ENCODE measurements at places on chromosomes 12 and 14.

DNA sequence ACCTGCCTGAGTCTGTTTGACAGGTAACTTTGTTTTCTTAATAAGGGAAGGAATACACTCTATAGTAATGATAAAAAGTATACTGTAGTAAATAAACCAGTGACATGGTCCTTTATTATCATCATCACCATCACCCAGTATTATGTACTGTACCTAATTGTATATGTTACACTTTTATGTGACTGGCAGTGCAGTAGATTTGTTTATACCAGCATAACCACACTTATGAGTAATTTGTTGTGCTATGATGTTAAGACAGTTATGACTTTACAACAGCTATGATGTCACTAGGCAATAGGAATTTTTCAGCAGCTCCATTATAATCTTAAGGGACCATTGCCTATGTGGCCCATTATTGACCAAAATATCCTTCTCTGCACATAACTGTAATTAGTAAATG, 155.0 kb downstream of the NUBPL start:
- DNase-seq, result peak; percentile 27

- no peak for DNase-seq
These were observed 629 bp downstream of the FAM181A start for GRCh38 chr14:93927800-93928145.

DNA sequence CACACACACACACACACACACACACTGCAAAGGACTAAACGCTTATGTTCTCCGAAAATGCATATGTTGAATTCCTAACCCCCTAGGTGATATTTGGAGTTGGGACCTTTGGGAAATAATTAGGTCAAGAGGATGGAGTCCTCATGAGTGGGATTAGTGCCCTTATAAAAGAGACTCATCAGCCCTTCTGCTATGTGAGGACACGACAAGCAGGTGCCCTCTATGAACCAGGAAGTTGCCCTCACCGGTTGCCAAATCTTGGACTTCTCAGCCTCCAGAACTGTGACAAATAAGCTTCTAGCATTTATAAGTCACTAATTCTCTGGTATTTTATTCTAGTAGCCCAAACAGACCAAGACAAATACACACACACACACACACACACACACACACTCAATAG, 20.7 kb upstream of the TCP11L2 start:
- no peak for DNase-seq

DNA sequence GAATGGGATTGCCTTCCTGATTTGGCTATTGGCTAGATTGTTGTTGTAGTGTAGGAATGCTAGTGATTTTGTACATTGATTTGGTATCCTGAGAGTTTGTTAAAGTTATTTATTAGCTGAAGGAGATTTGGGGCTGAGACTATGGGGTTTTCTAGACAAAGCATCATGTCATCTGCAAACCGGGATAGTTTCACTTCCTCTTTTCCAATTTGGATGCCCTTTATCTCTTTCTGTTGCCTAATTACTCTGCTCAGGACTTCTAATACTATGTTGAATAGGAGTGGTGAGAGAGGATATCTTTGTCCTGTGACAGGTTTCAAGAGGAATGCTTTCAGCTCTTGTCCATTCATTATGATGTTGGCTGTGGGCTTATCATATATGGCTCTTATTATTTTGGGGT, 265.7 kb upstream of the MGAT4C start:
- DNase-seq, result no peak

DNA sequence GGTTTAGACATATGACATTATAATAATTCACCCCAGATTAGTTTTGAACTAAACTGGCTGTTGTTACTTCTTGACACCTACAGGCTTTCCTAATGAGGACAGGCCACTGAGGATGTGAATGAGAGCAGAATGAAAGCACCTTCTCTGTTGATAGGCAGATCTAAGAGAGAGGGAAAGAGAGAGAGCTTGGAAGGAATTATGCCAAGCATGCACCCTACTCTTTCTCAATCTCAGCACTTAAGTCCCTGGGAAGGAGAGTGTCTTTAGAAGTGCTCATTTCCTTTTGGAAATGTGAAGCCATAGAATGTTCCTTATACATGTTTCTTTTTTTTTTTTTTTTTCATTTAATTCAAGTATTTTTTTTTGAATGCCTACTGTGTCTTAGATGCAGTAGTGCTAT, 49.0 kb downstream of the TBC1D15 start:
- peak; percentile 32 for DNase-seq

- DNase-seq, result peak; percentile 77
These were observed 1772.0 kb upstream of the FLRT2 start for GRCh38 chr14:83757916-83758315.

DNA sequence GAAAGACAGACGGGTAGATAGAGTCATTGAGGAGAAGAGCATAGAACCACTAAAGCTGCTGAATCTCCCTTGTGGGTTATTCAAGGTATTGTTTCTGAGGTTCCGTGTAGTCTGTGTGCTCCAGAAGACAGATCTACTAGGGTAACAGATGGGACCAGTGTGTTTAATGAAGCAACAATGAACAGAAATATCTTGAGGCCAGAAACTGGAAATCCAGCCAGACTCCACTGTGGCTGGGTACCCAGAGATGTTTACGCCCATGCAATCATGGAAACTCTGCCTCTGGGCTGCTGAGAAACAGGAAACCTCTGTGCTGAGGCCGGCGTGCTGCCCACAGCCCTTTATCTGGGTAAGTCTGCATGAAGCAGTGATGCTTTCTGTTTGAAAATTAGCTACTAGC, 8.3 kb downstream of the PROX2 start:
- peak; percentile 31 for DNase-seq

DNA sequence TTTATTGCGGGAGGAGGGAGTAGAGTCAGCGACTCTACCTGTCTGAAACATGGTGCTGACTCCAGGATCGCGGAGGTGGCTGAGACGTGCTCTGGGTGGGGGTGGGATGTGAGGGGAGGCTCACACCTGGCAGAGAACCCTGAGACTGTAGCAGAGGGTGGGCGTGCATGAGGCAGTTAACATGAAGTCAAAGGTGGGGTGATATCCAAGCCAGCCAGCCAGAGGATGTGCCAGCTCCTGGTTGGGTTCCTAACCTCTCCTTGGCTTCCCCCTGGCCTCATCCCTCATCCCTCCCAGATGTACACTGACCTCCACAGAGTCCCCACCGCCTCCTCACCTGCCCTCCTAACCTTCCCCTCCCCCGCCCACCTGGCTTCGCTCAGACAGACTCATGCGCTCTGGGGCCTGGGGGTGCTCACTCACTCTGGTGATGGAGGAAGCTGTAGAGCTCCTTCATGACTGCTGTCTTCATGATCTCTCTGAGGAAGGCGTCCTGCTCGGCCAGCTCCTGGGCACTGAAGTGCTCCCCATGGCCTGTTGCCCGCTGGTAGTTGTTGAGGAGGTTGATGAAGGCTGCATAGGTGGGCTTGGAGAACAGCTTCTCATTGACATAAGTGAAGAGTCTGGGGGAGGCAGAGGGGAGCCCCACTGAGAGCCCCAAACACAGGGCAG, 9.3 kb downstream of the ENDOU start:
- DNase-seq, result no peak

GRCh38 chr12:112463478-112463877, 44.7 kb downstream of the PTPN11 start:
- DNase-seq, result no peak

- no peak for DNase-seq
These were observed at the start of gene HOXC4 for GRCh38 chr12:54053751-54054741. Gene HOXC4, plus strand, starts transcription at chr12:54053835. Its CDS starts 88 bp downstream, at chr12:54053923.

DNA sequence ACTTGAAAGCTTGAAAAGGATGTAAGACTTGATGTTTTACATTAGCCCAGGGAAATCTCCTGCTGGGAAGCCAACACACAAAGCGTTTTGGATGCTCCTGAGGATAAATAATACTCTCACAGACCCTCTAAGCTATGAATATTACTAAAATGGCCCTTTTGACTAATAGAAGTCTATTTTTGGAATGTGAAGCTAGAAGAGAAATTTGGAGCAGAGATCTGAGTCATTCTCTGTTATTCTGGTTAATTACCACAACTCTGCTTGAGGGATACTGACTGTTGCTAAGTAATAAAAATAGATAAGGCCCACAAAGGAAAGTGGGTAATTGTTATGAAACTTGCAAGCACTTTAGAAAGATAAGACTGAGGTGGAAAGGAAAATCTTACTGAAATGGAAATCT, 346.2 kb upstream of the STXBP6 start:
- peak; percentile 11 for DNase-seq

DNA sequence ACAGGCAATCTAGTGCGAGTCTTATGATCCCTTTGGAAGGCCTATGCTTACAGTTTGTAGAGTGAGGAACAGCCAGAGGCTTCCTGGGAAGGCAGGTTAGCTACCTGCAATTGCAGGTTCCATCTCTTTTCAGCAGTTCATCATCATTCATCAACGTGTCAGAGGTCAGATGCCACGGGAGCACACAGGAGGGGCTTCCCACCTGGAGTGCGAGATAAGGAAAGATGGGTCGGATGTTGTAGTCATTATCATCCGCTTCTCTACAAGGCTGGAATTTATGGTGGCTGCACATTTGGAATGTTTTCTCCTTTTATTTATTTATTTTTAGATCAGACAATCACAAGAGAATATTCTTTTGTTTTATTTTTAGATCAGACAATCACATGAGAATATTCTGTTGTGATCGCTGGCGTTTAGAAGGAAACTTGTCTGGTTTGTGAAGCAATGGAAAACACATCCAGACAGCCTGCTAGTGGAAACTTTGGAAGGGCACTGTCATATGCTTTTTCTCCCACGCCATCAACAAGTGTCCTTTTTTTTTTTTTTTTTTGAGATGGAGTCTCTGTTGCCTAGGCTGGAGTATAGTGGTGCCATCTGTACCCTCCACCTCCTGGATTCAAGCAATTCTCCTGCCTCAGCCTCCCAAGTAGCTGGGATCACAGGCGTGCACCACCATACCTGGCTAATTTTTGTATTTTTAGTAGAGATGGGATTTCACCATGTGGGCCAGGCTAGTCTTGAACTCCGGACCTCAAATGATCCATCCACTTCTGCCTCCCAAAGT, 1.9 kb upstream of the BICD1 start:
- no peak for DNase-seq

DNA sequence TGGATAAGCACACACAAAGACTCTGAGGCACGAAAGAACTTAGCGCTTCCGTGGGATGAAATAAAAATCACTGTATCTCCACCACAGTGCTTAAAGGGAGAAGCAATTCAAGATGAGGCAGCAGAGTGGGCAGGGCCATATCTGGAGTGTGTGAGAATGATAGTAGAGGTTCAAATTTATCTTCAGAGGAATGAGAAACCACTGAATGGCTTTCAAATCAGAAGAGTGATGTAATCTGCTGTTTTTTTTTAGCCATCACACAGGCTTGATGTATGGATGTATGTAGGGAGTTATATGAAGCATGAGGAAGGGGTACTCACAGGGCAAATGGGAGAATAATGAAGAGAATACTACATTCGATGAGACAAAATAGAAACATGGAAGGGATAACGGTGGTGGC, 24.1 kb downstream of the MDGA2 start:
- DNase-seq, result no peak

GRCh38 chr12:12890543-12891079, 751 bp upstream of the GPRC5A start:
- DNase-seq, result peak; percentile 75

DNA sequence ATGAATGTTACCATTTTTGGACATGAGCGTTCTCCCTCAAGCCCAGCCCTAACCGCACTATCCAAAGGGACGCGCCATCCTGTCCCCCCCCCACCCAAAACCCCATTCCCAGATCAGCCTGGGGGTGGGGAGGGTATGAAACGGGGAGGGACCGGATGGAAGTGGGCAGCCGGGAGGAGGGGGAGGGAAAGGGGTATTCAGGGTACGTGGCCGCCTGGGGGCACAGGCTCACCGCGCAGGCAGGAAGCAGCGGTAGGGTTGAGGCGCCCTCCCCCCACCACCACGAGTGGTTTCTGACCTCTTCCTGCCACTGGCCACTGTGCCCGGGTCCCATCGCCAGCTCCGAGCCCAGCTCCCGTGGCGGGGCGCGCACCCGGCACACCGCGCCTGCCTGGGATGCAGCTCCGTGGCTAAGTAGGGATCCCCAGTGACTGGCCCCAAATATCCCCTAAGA, 1.4 kb downstream of the ACTN1 start:
- DNase-seq, result peak; percentile 84

GRCh38 chr14:68740788-68741476, 51.9 kb downstream of the ZFP36L1 start:
- DNase-seq, result peak; percentile 73

- DNase-seq, result no peak
These were observed 126.8 kb upstream of the PZP start for GRCh38 chr12:9334964-9335363.

- no peak for DNase-seq
These were observed 4.6 kb downstream of the OVCH1 start for GRCh38 chr12:29492891-29493290.

- DNase-seq, result no peak
These were observed 2.2 kb downstream of the P3H3 start for GRCh38 chr12:6830286-6830890.

- DNase-seq, result peak; percentile 48
These were observed 7.8 kb downstream of the IKZF4 start for GRCh38 chr12:56028511-56029165.

- no peak for DNase-seq
These were observed 147.3 kb downstream of the TSPAN9 start for GRCh38 chr12:3224530-3224903.

DNA sequence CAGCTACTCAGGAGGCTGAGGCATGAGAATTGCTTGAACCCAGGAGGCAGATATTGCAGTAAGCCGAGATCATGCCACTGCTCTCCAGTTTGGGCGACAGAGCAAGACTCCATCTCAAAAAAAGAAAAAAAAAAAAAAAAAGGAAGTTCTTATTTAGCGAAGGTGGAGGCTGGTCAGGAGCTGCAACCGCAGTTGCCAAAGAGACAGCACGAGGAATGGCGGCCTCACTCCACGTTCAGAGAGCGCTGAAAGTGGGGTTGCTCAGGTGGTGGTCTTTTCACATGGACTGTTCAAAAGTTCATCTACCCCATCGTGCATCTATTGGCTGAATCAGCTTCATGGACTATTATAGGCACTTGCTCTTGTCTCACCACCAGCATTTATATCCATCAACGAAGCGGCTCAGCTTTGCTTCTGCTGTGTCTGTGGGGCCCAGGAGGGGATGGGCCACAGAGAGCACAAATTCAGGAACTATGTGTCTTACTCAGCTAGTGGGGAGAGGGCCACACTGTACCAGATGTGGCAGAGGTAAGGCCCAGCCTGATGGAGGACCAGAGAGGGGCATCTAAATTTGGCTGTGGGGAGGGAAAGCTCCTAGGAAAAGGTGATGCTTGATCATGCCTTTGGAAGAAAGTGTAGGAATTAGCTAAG, 27.3 kb downstream of the SLC25A47 start:
- DNase-seq, result no peak

- DNase-seq, result peak; percentile 29
These were observed 39.5 kb upstream of the RIN3 start for GRCh38 chr14:92473969-92474535.

DNA sequence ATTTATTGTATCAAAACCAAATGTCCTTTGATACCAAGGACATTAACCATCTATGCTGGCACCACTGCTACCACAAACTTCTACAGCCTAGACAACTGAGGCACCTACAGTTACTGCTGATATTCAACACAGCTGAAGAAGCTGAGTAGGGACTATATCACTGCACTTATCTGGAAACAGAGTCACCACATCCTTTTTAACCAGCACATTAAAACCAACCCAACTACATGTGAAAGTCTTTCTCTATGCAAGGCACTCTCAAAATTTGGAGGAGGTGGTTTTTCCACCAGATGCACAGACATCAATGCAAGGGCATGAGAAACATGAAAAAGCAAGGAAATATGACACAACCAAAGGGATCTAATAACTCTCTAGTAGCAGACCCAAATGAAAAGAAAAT, 7.7 kb upstream of the SFSWAP start:
- DNase-seq, result no peak

Measured in amniotic epithelial cell (primary cell).